ENCODE measurements at places on chromosomes 4 and X.

- no peak for DNase-seq
Measured at GRCh38 chr4:70177090-70177489, 18.4 kb upstream of the ODAM start.

- DNase-seq: no peak
Measured at GRCh38 chrX:13864264-13864663, 47.4 kb upstream of the GPM6B start.

DNA sequence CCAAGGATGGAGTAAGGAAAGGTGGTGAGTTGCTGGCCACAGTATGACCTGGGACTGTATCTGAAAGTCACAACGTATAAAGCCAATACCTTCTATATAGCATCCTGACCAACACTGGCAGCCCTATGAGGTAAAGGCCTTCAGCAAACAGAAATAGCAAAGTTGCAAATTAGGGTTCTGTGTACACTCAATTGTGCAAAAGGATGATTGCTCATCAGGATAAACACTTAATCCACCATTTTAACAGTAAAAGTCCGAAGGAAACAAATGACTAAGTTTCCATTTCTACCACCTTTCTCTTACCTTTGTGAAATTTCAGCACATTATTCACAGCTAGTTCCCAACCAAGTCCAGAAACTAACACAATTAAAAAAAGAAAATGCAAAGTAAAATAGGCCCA is 1.4 kb upstream of the FNIP2 start:
- DNase-seq: no peak

DNA sequence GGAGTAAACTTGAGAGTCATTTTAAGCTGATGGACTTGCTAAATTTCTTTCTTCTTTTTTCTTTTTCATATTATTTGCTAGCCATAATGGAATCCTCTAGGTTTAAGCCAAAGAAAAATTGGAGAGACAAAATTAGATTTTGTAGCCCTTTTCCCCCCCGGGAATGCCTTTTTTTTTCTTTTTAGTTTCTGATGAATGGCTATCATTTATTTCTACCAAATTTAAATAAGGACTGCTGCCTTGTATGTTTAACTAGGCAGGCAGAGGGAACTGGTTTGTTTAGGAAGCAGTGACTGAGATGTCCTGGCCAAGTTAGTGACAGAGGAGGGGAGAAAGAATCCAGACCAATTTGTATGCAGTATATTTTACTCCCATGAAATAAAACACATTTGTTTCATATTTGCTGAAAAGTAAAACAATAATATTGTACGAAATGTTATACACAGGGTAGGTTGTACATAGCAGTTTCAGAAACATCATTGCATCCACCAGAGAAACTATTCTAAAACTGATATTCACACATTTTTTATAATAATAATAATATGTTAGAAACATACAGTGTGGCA is 5.7 kb downstream of the PITX2 start:
- no peak for DNase-seq

DNA sequence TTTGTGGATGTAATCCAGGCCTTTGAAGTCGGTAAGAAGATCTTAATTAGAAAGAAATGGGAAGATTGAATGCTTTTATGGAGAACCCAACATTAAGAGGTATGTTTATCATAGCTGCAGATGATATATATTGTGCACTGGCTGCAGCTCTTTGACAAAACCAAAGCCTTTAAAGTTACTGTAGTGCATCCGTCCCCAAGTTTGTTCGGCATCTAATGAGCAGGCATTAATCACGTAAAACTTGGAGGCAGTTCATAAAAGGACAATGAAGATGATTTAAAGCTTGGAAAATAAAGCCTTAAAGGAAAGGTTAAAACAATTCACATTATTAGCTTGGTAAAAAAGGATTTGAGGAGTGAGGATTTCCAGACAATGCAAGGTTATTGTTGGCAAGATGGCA is 150.8 kb upstream of the ARX start:
- no peak for DNase-seq

- DNase-seq: no peak
Measured at GRCh38 chr4:3857269-3857926, 91.2 kb downstream of the ADRA2C start.

- no peak for DNase-seq
Measured at GRCh38 chrX:29308726-29309125, 721.5 kb downstream of the IL1RAPL1 start.

DNA sequence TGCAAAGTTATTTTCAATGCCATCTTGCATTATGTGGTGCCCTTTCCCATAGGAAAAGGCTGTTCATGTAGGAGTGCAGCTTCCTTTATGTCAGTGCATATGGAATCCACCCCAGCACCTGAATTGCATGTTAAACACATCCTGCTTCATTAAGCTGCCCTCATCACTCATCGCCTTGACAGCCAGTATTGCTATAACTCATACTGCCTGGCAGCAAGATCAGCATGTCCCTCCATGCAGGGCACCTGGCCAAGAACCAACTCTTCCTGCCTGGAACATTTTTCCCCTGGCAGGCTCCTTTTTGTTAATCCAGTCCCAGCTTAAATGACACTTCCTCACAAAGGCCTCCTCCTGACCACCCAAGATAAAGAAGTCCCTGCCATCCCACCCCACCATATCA is 23.5 kb upstream of the CA5B start:
- DNase-seq: no peak

GRCh38 chrX:10794203-10794630 is 173.8 kb upstream of the MID1 start:
- no peak for DNase-seq

- no peak for DNase-seq
Measured at GRCh38 chrX:100418556-100418955, 8.5 kb upstream of the PCDH19 start.
